ENCODE measurements at places on chromosomes 16 and 17.

- DNase-seq = peak; percentile 75
Observed at GRCh38 chr17:78375401-78376151, 2.9 kb upstream of the PGS1 start.

- DNase-seq = no peak
Observed at GRCh38 chr16:84959045-84959576, 52.2 kb downstream of the ZDHHC7 start.

DNA sequence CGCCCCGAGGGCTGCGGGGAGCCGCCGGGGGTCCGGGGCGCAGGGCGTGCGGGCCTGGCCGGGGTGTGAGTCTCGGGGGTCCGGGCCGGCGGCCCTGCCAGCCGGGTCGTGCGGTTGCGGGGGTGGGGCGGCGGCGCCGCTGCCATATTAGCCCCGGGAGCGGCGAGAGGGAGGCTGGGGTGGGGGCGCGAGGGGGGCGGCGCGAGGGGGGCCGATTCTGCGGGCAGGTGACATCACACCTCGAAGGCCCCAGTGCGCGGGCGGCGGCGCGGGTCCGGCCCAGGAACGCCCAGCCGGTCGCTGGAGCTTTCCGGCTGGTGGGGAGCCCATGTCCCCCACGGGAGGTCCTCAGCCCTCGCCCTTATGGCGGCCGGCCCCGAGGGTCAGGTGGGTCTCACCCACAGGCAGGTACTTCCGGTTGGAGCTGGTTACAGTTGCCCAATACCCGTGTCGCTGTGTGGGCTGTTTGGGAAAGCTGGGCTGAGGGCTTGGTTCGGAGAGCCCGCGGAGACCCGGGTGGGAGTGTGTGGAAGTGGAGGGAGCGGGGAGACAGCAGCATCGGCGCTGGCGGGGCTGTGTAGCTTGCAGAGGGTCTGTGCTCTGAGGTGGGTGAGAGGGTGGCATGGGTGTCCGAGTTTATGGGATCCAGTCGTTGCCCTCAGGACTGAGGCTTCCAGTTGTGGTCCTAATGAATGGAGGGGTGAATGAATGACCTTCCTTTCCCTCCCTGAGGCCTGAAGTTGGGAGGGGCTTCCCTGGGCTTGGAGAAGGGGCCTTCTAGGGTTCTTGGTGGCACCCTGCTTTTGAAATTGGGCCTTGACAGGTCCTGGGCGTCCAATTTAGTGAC, 804 bp downstream of the ATP6V0C start:
- DNase-seq = no peak

- DNase-seq = no peak
Observed at GRCh38 chr16:9679213-9679767, 502.9 kb downstream of the GRIN2A start.

- no peak for DNase-seq
Observed at GRCh38 chr17:42274812-42275526, 1.2 kb downstream of the STAT5B start.

- peak; percentile 70 for DNase-seq
Observed at GRCh38 chr17:17021194-17021863, 20.9 kb upstream of the MPRIP start.

DNA sequence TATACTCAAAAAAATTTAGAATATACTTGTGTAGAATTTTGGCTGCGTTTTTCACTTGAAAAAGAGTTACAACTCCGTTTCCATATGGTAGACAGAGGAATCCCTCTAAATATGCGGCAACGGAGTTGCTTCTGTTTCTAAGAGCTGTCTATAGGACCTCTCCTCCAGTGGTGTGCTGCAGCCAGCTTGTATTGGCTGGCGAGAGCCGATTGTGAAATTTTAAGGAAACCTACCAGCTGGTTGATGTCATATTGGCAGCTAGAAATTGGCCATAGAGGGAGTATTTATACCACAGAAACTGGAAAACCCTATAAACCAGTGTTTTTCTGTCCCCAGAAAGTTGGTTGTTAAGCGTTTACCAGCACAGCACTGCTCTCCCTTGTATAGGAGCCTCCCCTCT, 655.8 kb upstream of the EEF2KMT start:
- DNase-seq = no peak
